ENCODE measurements at places on chromosomes 5 and 9.

DNA sequence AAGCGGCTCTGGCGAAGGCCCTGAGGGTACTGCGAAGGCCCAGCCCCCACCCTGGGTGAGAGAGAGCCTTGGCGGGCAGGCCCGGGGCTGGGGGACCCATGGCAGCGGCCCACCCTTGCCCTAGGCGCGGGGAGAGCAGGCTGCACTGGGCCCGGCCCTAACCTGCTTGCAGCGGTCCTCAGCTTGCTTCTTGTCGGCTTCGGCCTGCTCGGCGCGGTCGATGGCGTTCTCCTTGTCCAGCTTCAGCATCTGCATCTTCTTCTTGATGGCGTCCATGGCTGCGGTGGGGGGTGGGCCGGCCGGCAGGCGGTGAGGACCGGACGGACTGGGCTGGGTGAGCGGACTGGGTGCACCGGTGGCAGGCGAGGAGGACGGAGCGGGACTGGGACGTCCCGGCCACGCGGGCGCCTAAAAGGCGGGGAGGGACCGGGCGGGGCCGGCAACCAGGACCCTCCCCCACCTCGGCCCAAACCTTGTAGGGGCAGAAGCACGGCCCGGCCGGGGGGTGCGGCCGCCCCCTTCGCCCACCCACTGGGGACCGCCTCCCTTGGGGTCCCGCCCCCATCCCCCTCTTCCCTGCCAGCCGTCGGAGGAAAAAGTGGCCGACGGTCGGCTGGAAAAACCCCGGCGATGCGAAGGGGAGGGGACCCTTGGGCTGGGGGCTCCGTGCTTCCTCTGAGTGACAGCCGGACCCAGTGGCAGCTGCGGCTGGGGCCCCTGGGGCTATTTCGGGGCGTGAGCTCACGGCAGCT lies at the start of gene TPM2:
Gene TPM2 (minus strand): TSS at position 384 of the 752 bp plus-strand sequence. CDS start 108 bp downstream, at position 276.
- DNase-seq, result no peak

DNA sequence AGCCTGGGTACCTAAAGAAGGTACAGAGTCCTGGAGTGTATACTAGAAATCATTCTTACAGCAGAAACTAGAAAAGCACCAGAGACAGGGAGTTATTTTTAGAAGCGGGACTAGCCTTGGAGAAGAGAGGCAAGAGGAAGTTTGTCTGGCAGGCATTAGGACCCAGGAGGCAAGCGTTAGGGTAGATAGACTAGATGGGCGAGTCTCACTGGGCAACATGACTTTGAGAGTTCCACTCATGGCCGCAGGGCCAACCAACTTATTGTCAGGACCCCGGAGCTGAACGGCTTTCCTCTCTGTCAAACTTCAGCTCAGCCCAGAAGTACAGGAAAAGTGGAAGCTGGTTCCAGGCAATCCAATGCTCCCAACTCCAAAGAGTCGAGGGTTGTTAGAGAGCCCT lies 34.1 kb upstream of the NPR3 start:
- no peak for DNase-seq

- DNase-seq, result no peak
Measured at GRCh38 chr5:171336521-171337209, 27.6 kb downstream of the TLX3 start.

GRCh38 chr5:43889233-43889632 lies 286.3 kb downstream of the NNT start:
- DNase-seq, result no peak

- DNase-seq, result no peak
Measured at GRCh38 chr9:20790721-20791120, 106.7 kb downstream of the FOCAD start.

- no peak for DNase-seq
Measured at GRCh38 chr9:114394523-114395333, 6.9 kb upstream of the AKNA start.

- no peak for DNase-seq
Measured at GRCh38 chr9:130268521-130269211, 3.1 kb downstream of the HMCN2 start.

DNA sequence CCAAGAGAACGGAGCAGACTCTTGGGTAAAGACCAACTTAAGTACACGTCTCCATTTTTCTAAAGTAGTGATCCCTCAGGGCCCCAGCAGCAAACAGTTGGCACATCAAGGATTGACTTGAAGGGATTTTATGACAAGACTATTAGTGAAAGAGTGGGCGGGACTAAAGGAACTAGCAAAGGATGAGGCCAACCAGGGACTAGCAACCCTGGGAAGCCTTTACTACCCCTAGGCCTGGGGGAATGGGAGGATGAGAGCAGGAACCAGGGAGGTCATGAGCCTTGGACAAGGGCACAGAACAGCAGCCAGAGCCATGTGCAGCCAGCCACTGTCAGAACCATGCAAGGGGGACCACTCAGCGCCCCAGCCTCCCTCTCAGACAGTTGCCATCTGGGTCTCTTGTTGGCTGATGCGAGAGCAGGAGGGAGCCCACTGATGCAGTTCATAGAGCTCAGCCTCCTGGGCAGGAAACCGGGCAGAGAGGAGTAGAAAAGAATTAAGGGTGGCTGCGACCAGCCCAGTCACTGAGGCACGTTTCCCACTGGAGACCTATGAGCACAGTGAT lies 28.1 kb downstream of the TGFBI start:
- DNase-seq, result no peak

DNA sequence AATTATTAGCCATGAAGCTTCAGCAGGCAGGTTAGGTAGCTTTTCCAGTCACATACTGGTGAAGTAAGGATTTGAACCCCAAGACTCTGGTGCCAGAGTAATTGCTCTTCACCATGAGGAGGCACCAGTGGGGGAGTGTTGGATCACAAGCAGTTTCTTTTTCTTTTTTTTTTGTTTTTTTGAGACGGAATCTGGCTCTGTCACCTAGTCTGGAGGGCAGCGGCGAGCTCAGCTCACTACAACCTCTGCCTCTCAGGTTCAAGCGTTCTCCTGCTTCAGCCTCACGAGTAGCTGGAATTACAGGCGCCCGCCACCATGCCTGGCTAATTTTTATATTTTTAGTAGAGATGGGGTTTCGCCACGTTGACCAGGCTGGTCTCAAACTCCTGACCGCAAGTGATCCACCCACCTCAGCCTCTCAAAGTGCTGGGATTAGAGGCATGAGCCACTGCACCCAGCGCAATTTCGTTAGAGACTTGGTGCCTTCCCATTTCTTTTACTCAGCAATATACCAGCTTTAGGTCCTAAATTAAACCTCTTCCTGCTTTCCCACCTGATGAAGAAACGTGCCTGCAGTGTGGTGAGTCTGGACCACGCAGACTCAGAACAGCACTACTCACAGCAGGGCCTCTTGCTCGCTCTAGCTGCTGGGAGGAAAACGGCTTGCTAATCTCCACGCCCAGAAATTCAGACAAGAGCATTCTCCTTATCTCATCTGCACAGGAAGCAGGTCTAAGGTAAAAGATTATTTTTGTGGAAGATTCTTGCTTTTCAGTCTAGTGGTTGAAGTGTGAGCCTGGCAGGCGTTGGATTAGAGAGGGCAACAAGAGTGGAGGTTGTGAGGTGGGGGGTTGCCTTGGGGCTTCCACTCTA lies at the start of gene S100Z:
Gene S100Z (plus strand): TSS at position 596 of the 873 bp plus-strand sequence. CDS start 25,346 bp downstream, outside the sequence.
- DNase-seq, result no peak

DNA sequence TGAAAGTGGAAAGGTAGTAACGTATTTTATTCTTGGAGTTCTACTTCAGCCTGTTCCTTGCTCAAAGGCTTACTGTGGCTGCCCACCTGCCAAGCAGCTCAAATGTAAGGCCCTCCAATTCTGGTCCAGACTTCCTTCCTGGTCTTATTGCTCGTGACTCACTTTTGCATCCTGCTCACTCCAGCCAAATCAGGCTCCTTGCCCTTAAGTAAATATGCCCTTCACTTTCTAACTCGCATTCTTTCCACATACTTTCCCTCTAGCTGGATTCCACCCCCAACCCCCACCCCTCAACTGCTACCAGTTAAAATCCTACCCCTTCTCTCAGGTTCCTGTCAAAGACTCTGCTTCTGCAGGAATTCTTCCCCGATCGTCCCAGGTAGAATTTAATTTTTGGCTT lies 96.6 kb downstream of the GALNT10 start:
- DNase-seq, result no peak

DNA sequence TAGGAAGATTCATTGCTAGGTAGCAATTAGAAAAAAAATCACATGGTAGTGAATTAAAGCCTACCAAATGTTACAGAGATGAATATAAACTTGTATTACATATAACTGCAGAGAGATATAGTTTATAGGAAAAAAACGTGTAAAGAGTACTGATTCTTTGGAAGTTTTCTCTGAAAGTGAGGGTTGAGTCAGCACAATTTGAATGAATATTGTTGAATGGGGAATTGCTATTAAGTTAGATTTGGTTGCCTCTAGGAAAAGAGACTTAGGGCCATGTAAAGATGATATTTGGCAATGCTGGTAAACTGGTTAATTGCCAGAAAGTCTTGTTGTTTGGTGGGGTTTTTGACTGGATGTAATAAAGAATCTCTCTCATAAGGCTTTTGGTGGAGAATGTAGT lies 37.2 kb upstream of the TAL2 start:
- DNase-seq, result no peak

GRCh38 chr9:32067261-32067660 lies 317.2 kb upstream of the ACO1 start:
- no peak for DNase-seq

DNA sequence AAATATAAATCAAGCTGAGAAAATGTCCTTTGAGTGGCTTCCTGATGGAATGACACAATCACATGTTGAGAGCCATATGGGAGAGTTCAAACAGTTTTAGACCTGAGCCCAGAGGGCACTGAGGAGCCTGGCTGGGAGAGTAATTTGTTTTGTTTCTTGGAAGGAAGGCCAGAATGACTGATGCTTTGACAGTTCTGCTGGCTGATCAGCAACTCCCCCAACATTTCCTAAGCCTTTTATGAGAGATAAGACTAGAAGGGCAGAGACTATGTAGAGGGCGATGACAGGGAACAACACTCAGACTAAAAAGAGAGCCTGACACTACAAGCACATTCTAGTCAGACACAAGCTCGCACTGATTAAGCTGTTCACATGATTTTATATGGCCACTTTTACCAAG lies 169.2 kb downstream of the COX7C start:
- DNase-seq, result no peak

DNA sequence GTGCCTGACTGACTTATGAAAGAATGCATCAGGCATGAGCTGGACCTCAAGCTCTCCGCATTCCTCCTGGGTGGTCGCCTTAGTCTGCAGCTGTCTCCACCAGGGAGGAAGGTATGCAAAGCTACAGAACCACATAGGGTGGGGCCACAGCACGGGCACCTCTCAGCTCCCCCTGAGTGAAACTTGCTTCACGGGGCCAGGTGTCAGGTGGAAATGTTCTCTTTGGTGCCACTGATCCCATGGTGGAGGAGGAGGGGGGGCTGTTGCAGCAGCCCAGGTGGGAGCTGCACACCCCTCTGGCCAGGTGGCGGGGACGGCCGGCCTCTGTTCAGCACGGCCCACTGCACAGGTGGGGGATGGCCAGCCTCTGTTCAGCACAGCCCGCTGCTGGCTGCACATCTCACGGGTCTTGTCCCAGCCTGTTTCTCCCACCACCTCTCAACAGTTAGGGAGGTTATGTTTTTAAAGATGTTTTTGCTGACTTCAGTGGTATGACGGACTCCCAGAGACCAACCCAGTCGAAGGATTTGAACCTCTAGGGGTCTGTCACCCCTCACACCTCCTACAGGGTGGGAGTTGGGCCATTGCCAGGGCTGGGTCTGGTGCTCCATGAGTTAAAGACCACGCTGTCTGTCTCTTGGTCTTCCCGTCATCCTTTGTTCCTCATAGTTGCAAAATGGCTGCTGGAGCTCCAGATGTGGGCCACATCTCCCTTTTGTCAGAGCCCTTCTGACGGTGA lies 34.3 kb downstream of the MRPL36 start:
- no peak for DNase-seq

- no peak for DNase-seq
Measured at GRCh38 chr9:126546036-126546435, 67.7 kb upstream of the LMX1B start.

DNA sequence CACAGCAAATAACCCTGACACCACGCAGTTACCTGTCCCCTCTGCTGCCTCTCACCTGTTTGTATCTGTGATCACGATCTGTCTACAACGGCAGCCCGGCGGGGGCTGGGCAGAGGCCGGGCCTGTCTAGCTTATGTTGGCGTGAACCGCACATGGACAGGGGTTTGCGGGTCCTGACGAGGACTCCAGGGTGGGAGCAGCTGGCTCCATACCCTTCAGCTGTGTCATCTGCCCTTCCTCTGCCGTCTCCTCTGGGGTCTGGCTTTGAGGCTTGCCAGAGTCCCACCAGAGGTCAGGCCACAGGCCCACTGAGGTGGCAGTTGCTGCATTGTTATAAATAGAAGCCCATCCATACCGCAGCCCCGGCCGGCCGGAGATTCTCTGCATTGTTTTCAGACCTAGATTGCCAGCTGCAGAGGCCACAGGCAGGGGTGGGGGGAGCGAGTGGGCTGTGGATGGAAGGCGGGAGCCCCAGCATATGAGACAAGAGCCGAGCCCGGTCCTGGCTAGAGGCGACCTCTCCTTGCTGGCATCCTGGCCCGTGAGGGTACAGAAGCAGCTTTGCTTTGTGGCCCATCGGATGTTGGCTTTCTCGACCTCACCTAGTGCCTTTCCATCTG lies 37.8 kb downstream of the FAM78A start:
- no peak for DNase-seq

- DNase-seq, result no peak
Measured at GRCh38 chr5:129082225-129083136, 12.1 kb upstream of the ISOC1 start.

DNA sequence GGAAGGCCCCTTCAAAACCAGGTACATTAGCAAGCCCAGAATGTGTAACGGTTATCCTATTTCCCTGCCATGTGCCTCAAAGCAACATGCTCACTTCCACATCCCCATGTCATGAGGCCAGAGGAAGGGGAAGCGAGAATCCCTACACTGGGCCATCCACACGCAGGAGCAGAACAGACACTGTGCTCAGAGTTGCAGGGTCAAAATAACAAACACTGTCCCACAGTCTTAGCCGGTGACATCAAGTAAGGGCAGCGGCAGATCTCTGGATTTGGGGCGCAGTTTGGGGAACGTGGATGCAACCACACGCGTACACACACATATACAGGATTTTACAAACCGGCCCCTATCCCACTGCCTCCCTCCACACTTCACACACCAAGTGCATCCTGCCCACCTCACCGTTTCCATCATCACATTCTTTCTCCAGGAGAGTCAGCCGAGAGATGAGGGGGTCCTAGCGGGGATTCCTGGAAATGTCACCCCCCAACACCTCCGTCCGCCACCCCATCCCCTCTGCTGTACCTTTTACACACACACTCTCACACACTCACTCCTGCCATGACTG lies 776 bp downstream of the APBA1 start:
- no peak for DNase-seq

- no peak for DNase-seq
Measured at GRCh38 chr5:180213657-180214207, 4.7 kb upstream of the RASGEF1C start.

DNA sequence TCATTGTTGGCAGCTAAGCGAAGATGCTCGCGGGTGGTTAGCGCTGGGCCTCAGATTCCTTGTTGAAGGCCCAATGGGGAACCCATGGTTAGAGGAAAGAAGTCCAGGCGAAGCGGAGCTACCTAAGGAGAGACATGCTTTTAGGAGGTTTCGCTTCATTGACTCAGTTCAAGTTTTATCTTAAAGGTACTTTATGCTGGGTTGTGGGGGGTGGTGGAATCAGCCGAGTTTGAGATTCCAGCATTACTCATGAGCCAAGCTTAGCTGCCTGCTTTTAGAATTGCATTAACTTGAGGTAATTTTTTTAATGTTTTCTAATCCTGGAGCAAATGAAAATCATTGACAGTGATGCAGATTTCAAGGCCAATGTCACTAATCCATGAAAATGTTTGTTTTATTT lies 16.1 kb downstream of the MEGF10 start:
- DNase-seq, result no peak
